Neural crest cell (in vitro differentiated cells): ENCODE measurements at places on chromosomes 16 and 17.
A peak's percentile ranks its signal among the peaks of the same experiment; 100 is the strongest.

- no peak overlapping the region for H3K4me3 ChIP-seq
- DNase-seq, result peak; percentile 2
- no peaks in the 10 kb centered on the region for H3K4me1 ChIP-seq
- no peaks in the 10 kb centered on the region for H3K36me3 ChIP-seq
- peaks cover 6% of the 10 kb centered on the region for H3K27me3 ChIP-seq
- no peak overlapping the region for H3K27ac ChIP-seq
Observed at GRCh38 chr16:10827691-10828341, 9.2 kb upstream of the TVP23A start.

GRCh38 chr17:1302761-1303160 lies 23.3 kb downstream of the TRARG1 start:
- no peak overlapping the region for H3K4me3 ChIP-seq
- DNase-seq, result no peak
- H3K36me3 ChIP-seq, result no peaks in the 10 kb centered on the region
- H3K27me3 ChIP-seq, result peaks cover 22% of the 10 kb centered on the region
- H3K27ac ChIP-seq, result no peak overlapping the region

- no peak overlapping the region for H3K27ac ChIP-seq
- H3K4me1 ChIP-seq, result peaks cover 33% of the 10 kb centered on the region
- no peaks in the 10 kb centered on the region for H3K36me3 ChIP-seq
- DNase-seq, result peak; percentile 53
- peak overlapping the region; percentile 17 for H3K4me3 ChIP-seq
Observed at GRCh38 chr16:4411684-4412083, 4.7 kb downstream of the CORO7 start.

DNA sequence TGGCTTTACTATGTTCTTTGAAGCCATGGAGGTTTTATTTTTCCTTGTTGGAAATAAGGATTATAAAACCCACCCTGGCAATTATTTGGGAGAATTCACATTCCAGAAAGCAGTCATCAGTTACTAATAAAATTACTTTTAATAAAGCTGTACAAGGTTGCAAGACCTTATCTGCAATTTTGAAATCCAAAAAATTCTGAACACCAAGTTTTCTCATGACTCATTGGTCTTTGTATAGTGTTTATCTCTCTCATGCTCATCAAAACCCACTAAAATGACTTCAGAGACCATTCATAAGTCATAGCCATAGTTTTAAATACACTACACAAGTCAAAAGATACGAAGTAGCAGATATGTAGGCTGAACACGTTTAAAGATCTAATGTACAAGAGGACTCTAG lies 6.0 kb upstream of the KRT38 start:
- H3K27ac ChIP-seq, result no peak overlapping the region
- H3K36me3 ChIP-seq, result peaks cover 4% of the 10 kb centered on the region
- peaks cover 6% of the 10 kb centered on the region for H3K27me3 ChIP-seq
- peaks cover 8% of the 10 kb centered on the region for H3K4me1 ChIP-seq
- DNase-seq, result no peak

GRCh38 chr17:35087731-35088355 lies 24.3 kb upstream of the RFFL start:
- H3K27me3 ChIP-seq, result peaks cover 3% of the 10 kb centered on the region
- H3K27ac ChIP-seq, result peak overlapping the region; percentile 84
- H3K4me3 ChIP-seq, result peak overlapping the region; percentile 90
- no peaks in the 10 kb centered on the region for H3K36me3 ChIP-seq
- peaks cover 27% of the 10 kb centered on the region for H3K4me1 ChIP-seq

- peaks cover 1% of the 10 kb centered on the region for H3K27me3 ChIP-seq
- no peaks in the 10 kb centered on the region for H3K36me3 ChIP-seq
- H3K4me1 ChIP-seq, result peaks cover 6% of the 10 kb centered on the region
- H3K4me3 ChIP-seq, result no peak overlapping the region
- no peak overlapping the region for H3K27ac ChIP-seq
Observed at GRCh38 chr17:27810211-27810901, 10.0 kb upstream of the NOS2 start.

GRCh38 chr17:80191192-80191591 lies 21.4 kb downstream of the CARD14 start:
- H3K4me3 ChIP-seq, result no peak overlapping the region
- H3K4me1 ChIP-seq, result peaks cover 33% of the 10 kb centered on the region
- no peak overlapping the region for H3K27ac ChIP-seq
- H3K27me3 ChIP-seq, result no peaks in the 10 kb centered on the region
- H3K36me3 ChIP-seq, result no peaks in the 10 kb centered on the region
- no peak for DNase-seq

DNA sequence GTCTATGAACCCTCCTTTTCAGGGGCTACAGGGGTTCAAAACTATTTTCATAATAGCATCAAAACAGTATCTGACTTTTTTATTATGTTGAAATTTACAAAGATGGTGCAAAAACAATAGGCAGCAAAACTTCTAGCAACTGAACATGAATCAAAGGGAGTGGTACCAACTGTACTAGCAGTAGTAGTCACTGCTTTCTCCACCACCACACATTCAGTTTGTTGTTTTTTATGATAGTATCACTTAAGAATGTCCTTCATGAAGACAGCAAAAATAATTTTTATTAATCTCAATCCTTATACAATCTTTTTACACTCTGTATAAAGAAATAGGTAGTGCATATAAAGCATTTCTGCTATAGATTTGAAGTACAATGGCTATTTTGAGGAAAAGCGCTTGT lies 47.6 kb downstream of the MED13 start:
- H3K4me1 ChIP-seq, result no peaks in the 10 kb centered on the region
- no peak overlapping the region for H3K27ac ChIP-seq
- no peaks in the 10 kb centered on the region for H3K27me3 ChIP-seq
- no peak for DNase-seq
- peaks cover 34% of the 10 kb centered on the region for H3K36me3 ChIP-seq

DNA sequence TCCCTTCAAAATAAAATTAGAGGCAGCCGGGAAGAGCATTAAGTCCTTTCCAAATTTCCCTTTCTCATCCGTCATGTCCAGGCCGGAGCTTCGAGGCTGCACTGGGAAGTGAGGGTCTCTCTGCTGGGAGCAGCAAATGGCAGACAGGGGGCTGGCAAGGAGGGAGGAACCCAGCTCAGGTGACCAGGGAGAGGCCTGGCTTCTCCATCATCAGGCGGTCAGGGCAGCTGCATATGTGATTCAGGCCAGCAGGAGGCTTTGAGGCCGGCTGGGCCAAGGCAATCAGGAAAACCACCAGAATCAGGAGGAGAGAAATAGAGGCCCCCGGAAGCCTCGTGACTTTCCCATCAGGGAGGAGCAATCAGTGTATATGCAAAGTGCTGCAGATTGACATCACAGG lies 85.0 kb upstream of the RPL38 start:
- no peak overlapping the region for H3K4me3 ChIP-seq
- H3K4me1 ChIP-seq, result peaks cover 44% of the 10 kb centered on the region
- no peak overlapping the region for H3K27ac ChIP-seq
- peak; percentile 29 for DNase-seq
- no peaks in the 10 kb centered on the region for H3K36me3 ChIP-seq

DNA sequence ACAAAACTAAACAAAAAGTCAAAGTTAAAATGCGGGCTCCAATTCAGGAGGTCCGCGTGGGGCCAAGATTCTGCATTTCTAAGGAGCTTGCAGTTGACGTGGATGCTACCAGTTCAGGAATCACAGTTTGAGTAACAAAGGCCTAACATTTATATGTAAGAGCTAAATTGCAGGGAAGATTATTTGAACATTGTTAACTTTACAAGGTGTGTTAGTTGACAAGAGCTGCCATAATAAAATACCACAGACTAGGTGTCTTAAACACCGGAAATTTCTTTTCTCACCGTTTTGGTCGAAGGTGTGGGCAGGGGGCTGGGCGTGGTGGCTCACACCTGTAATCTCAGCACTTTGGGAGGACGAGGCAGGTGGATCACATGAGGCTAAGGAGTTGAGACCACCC lies 24.8 kb upstream of the CMIP start:
- H3K27me3 ChIP-seq, result peaks cover 8% of the 10 kb centered on the region
- peaks cover 9% of the 10 kb centered on the region for H3K4me1 ChIP-seq
- no peak overlapping the region for H3K4me3 ChIP-seq
- no peak overlapping the region for H3K27ac ChIP-seq

DNA sequence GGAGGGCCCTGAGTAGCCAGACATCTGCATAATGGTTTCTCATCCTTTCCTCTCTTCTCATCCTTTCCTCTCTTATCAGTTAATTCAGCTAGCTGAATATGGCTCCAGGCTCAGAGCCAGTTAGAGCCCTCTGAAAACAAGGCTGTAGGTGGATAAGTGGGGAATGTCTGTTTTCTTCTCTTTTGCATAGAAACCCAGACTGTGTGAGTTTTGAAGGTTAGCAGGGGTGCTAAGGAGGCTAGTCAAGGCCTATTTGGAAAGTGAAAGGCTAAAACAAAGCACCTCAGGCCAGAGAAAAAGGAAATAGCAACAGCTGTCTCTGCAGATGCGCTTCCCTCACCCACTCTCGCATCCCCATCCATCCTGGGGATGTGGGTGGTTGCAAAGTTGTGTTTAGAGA lies 420.9 kb downstream of the SHISA9 start:
- peak overlapping the region; percentile 45 for H3K27ac ChIP-seq
- H3K27me3 ChIP-seq, result peaks cover 7% of the 10 kb centered on the region
- no peak for DNase-seq
- H3K36me3 ChIP-seq, result no peaks in the 10 kb centered on the region

GRCh38 chr17:71900621-71901229 lies 220.1 kb upstream of the SOX9 start:
- no peaks in the 10 kb centered on the region for H3K36me3 ChIP-seq
- H3K4me1 ChIP-seq, result peaks cover 10% of the 10 kb centered on the region
- H3K27me3 ChIP-seq, result no peaks in the 10 kb centered on the region
- H3K27ac ChIP-seq, result no peak overlapping the region

GRCh38 chr17:6506679-6507231 lies 49.6 kb downstream of the PITPNM3 start:
- DNase-seq, result no peak
- no peaks in the 10 kb centered on the region for H3K36me3 ChIP-seq
- no peak overlapping the region for H3K4me3 ChIP-seq
- no peaks in the 10 kb centered on the region for H3K4me1 ChIP-seq

DNA sequence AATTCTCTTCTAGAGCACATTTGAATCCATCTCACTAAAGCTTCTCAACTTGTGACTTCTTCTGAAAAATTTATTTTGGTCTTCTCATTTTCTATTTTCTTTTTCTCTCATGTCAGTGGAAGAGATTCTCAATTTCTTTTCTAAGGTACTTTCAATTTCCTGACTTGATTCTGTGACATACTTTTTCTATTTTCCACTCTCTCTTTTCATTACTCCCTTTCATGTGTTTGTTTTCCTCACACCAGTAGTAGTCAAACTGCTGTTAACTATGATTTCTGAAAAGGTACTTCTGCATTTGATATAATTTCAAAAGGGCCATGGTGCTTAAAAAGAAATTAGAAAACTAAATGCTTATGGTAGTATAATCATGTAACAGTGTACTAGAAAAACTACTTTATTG lies 41.9 kb downstream of the NFAT5 start:
- no peak overlapping the region for H3K4me3 ChIP-seq
- H3K27me3 ChIP-seq, result no peaks in the 10 kb centered on the region
- no peaks in the 10 kb centered on the region for H3K36me3 ChIP-seq
- H3K4me1 ChIP-seq, result peaks cover 7% of the 10 kb centered on the region
- no peak for DNase-seq
- H3K27ac ChIP-seq, result no peak overlapping the region
